ENCODE measurements at places on chromosomes 16 and 17.

DNA sequence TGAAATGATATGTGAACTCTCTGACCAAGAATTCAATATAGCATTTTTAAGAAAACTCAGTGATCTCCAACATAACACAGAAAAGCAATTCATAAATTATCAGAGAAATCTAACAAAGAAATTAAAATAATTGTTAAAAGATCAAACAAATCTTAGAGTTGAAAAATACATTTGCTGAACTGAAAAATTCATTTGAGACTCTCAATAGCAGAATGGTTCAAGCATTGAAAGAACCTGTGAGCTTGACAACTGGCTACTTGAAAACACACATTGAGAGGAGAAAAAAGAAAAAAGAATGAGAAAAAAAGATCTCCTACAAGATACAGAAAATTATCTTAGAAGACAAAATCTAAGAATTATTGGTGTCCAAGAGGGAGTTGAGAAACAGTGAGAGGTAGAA is 203.5 kb downstream of the CEP112 start:
- no peak for DNase-seq

GRCh38 chr16:57016301-57016700 is 26.9 kb downstream of the NLRC5 start:
- DNase-seq, result no peak

- no peak for DNase-seq
Measured at GRCh38 chr17:72150632-72151460, 30.0 kb downstream of the SOX9 start.

DNA sequence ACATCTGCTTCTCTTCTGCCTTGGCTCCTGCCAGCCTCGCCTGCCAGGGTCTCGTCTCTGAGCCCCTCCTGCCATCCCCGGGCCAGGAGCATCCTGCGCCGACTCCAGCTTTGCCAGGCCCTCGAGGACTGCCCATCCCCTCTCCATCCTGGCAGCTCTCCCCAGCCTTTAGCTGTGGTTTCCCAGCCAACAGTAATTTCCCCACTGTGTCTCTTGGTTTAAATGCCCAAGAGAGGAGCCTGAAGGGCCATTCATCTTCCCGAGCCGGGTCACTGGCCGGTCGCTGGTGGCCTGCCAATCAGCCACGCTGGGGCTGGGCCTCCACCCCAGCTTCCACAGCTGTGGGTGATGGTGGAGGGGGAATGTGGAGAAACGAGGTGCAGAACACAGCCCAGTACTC is 47.8 kb downstream of the MRC2 start:
- DNase-seq, result no peak

GRCh38 chr17:80529104-80529903 is 15.3 kb upstream of the RPTOR start:
- DNase-seq, result no peak

DNA sequence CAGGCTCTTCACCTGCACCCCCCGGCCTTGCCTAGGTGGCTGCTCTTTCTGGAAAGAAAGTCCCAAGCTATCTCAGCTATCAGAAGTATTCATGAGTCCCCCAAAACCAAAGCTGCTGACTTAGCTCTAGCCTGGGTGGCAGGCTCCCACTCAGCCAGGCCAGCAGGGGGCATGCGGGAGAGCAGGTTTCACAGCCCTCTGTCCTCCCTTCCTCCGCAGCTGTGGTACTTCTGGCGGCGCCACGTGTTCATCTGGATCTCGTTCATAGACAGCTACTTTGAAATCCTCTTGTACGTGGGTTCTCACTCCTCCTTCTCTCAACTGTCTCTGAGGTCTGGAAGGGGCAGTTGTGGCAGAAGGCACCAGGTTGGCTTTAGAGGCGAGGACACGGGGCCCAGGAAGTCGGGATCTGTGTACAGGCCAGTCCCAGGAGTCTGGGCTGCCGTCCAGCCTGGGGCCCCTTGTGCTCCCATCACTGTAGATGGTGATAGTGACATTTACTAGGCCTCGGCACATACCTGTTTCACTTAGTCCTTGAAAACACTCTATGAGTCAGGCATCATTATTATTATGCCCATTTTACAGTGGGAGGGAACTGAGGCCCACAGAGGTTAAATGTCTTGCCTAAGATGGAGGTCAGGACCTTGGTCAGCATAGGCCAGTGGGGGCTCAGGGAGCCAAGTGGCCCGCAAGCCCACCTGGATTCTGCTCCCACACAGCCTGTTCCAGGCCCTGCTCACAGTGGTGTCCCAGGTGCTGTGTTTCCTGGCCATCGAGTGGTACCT is 12.9 kb downstream of the TRPV2 start:
- DNase-seq, result peak; percentile 60

GRCh38 chr17:47218896-47219430 is 9.8 kb downstream of the MYL4 start:
- DNase-seq, result no peak

- DNase-seq, result peak; percentile 18
Measured at GRCh38 chr17:64244165-64244564, 18.9 kb downstream of the TEX2 start.

- no peak for DNase-seq
Measured at GRCh38 chr17:5950878-5951277, 119.3 kb upstream of the WSCD1 start.

DNA sequence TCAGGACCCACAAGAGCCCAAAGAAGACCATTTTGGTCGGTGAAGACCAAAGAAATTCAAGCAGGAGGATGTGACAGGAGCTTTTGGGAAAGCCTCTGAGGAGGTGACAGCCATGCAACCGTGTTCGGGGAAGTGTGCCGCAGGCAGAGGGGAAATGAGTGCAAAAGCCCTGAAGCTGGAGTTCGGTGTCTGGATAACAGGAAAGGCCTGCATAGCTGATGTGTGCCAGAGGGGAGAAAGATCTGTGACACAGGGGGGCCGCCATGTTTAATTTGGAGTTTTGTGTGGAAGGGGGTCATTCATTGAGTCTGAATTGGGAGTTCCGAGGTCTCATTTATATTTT is 870 bp upstream of the ZC3H7A start:
- DNase-seq, result no peak

DNA sequence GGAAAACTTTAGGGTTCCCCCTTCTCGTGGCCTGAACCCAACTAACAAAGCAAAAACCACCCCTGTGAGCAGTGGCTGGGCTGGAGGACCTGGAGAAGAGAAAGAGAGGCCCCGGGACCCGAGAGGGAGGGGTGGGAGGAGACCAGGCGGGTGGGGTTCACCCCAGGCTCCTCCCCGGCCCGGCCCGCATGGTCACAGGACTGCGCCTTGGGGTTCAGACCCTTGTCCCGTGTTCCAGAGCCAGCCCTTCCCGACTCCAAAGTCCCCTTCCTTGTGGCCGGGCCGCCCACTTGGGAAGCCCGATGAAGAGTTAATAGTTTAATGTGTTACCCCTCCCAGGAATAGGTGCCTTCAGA is 852 bp downstream of the MARVELD3 start:
- no peak for DNase-seq

- no peak for DNase-seq
Measured at GRCh38 chr16:78102865-78103264, 3.4 kb downstream of the WWOX start.

DNA sequence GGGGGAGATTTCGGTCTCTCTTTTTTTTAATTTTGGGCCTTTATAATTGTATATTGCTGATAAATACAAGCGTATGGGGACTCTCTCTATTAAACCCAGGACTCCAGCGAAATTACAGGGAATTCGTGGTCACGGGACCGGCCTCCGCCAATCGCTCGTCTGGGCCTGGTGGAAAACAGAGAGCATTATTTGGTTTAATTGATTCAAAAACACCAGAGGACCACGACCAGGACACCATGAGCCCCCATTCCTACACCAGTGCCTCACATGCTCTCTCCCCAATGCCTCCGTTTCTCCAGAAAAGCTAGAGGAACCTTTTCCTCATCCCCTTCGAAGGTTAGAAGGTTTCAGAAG is at the start of gene HOXB2:
TSS of gene HOXB2 (minus strand) at position 88 of the 354 bp plus-strand sequence. CDS start 198 bp downstream, outside the sequence.
- DNase-seq, result peak; percentile 58

DNA sequence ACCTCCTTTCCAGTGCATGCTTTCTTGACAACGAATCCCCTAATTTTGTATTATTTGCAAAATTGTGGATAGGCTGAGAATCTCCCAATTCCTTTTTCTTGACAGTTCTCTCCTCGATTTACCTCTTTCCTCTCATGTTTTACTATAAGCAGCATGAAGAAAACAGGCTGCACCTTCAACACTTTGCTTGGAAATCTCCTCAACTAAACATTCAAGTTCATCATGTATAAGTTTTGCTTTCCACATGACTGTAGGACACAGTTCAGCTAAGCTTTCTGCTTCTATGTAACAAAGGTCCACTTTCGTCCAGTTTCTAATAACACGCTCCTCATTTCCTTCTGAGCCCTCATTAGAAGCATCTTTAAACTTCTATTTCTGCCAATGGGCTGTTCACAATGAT is 199.0 kb upstream of the NLRP1 start:
- no peak for DNase-seq

DNA sequence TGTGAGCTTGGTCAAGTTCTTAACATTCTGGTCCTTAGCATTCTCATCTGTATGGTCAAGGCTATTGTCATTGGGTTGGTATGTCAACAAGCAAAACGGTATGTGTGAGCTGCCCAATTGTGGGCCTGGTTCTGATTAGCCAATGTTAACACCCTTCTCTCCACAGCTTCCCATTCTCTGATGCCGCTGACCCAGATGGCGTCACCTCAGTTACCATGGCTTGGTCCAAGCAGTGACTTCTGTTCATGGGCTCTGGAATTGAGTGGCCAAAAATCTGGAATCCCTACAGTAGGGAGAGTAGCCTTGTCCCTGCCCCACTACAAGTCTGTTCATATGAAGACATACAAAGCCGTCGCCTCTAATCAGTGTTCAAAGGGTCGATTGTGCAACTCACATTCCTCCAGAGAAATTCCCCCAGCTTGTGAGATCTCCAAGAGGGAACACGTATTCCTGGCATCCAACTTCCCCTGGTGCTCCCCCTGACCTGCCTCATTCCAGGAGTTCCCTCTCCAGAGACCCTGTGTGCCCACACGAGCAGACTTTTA is 15.8 kb downstream of the TMEM98 start:
- DNase-seq, result peak; percentile 86

- no peak for DNase-seq
Measured at GRCh38 chr16:89316701-89317100, 99.2 kb downstream of the ZNF778 start.

DNA sequence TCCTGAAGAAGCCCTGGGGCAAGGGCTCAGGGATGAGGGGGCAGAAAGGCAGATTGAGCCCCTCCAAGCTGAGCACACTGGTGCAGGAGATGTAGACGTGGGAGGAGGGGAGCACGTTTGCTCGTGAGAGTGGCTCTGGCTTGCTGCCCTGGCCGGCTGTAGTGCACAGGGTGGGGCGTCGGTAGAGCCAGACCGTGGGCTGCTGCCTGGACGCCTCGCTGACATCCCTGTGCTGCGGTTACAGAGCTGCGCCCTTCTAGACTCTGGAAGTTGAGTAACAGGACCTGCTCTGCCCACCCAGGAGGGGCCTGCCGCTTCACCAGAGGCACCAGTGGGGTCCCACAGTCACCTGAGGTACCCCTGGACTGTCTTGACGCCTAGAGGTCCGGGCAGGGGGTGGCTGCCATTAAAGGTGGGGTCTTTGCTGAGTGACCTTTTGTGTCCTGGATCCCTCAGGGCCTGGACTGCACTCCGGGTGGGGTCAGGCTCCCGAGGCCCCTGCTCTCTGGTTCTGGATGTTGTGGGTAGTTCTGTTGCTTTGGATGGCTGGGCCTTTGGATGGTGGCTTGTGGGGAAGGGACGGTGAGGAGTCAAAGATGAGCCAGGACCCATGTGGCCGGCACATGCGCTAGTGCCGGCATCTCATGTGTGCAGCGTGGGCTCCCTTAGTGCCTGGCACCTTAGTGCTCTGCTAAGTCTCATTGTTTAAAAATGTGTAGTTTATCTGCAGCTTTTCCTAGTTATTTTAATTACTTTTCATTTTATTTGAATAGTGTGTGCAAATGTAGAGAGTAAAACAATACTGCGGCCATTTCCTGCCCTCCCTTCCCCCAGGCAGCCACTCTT is 41.7 kb downstream of the PGS1 start:
- no peak for DNase-seq

- DNase-seq, result no peak
Measured at GRCh38 chr17:2266045-2266864, 37.3 kb downstream of the SMG6 start.

DNA sequence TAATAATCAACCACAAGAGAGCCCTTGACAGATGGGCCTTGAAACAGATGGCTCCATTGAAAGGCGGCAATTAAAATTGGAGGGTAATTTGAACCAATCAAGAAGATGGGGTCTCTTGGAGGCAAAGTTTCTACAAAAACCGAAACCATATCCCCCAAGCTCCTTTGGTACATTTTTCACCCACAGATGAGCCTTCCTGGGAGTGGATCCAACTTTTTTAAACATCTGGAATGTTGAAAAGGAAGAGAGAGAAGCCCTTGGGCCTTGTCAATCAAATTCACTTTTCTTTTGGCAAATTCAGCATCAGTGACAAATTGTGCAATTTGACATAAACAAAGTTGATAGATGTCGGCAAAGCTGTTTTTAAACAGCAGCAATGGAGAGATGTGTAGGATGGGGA is 13.2 kb upstream of the NUP93 start:
- DNase-seq, result no peak

DNA sequence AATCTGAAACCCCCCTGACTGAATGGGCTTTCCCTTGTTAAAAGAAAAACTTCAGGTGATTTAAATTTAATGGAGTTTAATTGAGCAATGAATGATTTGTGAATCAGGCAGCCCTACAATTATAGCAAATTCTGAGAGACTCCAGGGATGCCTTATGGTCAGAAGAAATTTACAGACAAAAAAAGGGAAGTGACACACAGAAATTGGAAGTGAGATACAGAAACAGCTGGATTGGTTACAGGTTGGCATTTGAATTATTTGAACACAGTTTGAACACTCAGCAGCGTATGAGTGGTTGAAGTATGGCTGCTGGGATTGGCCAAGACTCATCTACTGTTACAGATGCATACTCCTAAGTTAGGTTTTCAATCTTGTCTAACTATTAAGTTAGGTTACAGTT is 19.0 kb upstream of the CPHXL start:
- DNase-seq, result no peak

DNA sequence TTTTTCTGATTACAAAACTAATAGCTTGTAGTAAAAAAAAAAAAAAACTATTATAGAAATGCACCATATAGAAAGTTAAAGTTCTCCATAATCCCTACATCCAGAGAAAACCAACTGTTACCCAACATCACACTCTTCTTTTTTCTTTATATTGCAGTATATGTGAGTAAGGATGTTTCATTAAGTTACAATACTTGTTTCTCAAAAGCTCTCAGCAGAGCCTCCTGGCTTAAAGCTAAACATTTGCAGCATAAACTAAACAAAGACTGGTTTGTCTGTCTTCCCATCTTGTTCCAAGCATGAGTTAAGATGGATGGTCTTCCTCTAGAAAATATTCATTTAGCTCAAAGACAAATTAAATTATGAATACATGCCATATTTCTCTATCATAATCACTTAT is 25.2 kb downstream of the GRB2 start:
- DNase-seq, result no peak
